ENCODE measurements at places on chromosomes 4 and X.

- H3K4me3 ChIP-seq: no peak overlapping the region
- no peak for DNase-seq
- no peaks in the 10 kb centered on the region for H3K36me3 ChIP-seq
- no peaks in the 10 kb centered on the region for H3K4me1 ChIP-seq
- no peaks in the 10 kb centered on the region for H3K27me3 ChIP-seq
- H3K27ac ChIP-seq: no peak overlapping the region
These were observed 11.7 kb upstream of the EXOSC9 start for GRCh38 chr4:121789455-121789854.

DNA sequence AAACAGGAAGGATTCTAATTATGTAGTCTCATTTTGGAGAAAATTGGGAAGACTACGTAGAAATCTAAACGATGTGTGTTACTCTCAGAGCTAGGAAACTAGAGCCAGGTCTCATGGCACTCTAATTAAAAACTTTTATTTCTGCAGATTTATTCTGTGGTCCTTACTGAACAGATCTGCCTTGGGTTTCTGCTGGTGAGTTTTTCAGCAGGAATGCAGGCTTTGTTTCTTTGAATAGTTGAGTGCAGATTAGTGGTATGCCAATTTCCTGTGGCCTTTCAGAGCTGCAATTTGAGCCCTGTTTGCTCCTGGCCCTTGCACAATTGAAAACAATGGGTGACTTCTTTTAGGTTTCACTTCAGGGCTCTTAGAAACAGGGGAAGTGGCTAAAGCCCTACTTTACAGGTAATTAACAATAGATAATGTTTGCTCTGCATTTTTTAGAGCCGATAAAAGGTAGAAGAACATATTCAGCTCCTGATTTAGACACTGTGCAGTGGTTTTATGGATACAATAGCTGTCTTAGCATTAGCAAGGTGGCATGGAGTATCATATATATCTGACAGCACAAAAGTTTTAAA lies 21.8 kb downstream of the SPRY1 start:
- H3K4me1 ChIP-seq: no peaks in the 10 kb centered on the region
- H3K36me3 ChIP-seq: no peaks in the 10 kb centered on the region
- H3K27ac ChIP-seq: no peak overlapping the region
- H3K4me3 ChIP-seq: no peak overlapping the region
- DNase-seq: no peak
- no peaks in the 10 kb centered on the region for H3K27me3 ChIP-seq

DNA sequence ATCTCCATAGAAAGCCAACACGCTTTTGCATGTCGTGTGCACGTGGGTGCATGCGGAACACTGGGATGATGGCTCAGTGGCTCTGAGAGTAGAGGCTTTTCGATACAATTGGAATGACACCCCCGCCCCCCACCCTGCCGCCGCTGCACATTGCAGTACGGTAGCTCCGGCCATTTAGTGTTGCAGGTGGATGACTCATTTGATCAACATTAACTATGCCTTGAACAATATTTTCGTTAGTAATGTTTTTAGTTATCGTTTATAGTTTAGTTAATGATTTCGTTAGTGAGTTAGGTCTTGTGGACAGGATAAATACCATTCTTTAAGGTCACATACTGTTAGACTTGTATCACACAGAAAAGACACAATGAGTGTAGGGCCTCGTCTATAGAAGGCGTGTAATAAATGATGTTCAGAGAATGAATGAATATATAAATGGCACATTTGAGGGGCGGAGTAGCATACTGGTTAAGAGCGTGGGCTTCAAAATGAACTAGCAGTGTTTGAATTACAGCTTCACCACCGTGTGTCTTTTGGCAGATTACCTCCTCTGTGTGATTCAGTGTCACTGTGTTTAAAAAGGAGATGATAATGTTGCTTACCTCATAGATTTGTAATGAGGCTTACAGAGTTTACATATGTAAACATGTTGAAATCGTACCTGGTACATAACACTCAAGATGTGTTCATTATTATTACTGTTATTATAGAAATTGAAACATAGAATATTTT lies 67.2 kb upstream of the TENM3 start:
- H3K36me3 ChIP-seq: no peaks in the 10 kb centered on the region
- DNase-seq: no peak
- H3K4me3 ChIP-seq: no peak overlapping the region
- no peaks in the 10 kb centered on the region for H3K27me3 ChIP-seq

DNA sequence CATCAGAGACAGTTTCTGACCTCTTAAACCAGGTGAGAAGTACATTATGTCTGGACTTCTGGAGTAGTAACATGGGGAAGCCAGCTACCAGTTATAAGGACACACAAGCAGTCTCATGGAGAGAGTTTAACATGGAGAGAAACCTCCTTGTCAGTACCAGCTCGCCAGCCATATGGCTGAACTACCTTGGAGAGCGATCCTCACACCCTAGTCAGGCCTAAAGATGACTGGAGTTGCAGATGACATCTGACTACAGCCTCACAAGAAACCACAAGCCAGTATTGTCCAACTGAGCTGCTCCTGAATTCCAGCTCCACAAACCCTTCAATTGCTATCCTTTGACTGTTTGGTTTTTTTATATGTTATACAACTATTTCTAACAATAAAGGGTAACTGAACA lies 49.8 kb downstream of the PDHA2 start:
- no peaks in the 10 kb centered on the region for H3K4me1 ChIP-seq
- no peak for DNase-seq
- no peak overlapping the region for H3K4me3 ChIP-seq
- no peaks in the 10 kb centered on the region for H3K27me3 ChIP-seq
- no peaks in the 10 kb centered on the region for H3K36me3 ChIP-seq
- no peak overlapping the region for H3K27ac ChIP-seq

DNA sequence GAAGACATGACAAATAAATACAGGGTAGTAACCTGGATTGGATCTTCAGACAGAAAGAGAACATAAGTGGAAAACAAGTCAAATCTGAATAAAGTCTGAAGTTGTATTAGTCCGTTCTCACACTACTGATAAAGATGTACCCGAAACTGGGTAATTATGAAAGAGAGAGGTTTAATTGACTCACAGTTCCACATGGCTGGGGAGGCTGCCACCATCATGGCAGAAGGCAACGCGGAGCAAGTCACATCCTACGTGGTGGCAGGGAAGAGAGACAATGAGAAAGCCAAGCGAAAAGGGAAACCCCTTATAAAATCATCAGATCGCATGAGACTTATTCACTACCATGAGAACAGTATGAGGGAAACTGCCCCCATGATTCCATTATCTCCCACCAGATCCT lies 82.8 kb downstream of the USP46 start:
- H3K27ac ChIP-seq: no peak overlapping the region
- no peak for DNase-seq
- no peaks in the 10 kb centered on the region for H3K36me3 ChIP-seq
- H3K4me3 ChIP-seq: no peak overlapping the region
- H3K27me3 ChIP-seq: no peaks in the 10 kb centered on the region
- no peaks in the 10 kb centered on the region for H3K4me1 ChIP-seq

GRCh38 chr4:84565951-84566350 lies 17.0 kb upstream of the CDS1 start:
- H3K4me1 ChIP-seq: no peaks in the 10 kb centered on the region
- no peak overlapping the region for H3K4me3 ChIP-seq
- H3K36me3 ChIP-seq: no peaks in the 10 kb centered on the region
- H3K27me3 ChIP-seq: no peaks in the 10 kb centered on the region
- DNase-seq: no peak

DNA sequence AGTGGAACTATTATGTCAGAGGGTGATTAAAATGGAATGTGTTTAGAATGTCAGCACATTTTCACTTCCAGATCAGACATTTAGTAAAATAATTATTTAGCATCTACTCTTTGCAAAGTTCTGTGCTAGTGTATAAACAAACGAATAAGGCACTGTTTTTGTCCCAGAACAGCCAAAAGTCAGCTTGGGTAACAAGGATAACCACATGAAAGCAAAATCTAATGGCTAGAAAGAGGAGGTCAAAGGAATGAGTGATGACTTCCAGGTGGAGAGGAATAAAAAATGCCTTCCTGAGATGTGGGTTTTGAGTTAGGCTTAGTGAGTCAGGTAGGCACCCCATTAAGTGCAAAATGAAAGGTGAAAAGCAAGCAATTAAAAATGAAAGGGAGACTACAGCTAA lies 112.6 kb downstream of the ATP10D start:
- no peak overlapping the region for H3K27ac ChIP-seq
- no peak for DNase-seq
- no peaks in the 10 kb centered on the region for H3K36me3 ChIP-seq
- H3K27me3 ChIP-seq: no peaks in the 10 kb centered on the region
- no peak overlapping the region for H3K4me3 ChIP-seq
- no peaks in the 10 kb centered on the region for H3K4me1 ChIP-seq

DNA sequence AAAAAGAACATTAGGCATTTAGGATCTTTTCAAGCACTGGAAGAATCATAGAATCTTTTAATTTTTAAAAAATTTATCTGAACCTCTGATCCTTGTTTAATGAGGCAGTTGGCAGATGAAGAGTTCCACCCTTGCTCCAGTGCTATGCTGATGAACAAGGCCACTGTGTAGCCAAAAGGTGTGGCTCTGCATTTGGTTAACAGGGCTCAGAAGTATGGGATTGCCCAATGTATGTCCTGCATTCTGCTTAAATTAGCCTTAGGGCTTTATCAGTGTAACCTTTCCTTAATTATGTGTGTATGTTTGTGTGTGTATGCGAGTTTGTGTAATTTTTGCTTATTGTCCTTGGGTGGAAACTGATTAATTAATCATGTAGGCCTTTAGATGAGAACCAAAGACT lies 43.3 kb upstream of the PPM1K start:
- DNase-seq: no peak
- no peaks in the 10 kb centered on the region for H3K4me1 ChIP-seq
- no peak overlapping the region for H3K27ac ChIP-seq
- no peaks in the 10 kb centered on the region for H3K27me3 ChIP-seq

- no peak overlapping the region for H3K27ac ChIP-seq
- no peaks in the 10 kb centered on the region for H3K4me1 ChIP-seq
- H3K4me3 ChIP-seq: no peak overlapping the region
- no peaks in the 10 kb centered on the region for H3K36me3 ChIP-seq
- DNase-seq: no peak
These were observed 110.6 kb downstream of the PHKA2 start for GRCh38 chrX:18873189-18873791.

- H3K36me3 ChIP-seq: no peaks in the 10 kb centered on the region
- H3K27ac ChIP-seq: no peak overlapping the region
- no peaks in the 10 kb centered on the region for H3K27me3 ChIP-seq
- no peak overlapping the region for H3K4me3 ChIP-seq
- H3K4me1 ChIP-seq: no peaks in the 10 kb centered on the region
These were observed 8.1 kb downstream of the PDHA2 start for GRCh38 chr4:95847908-95848460.

GRCh38 chrX:123447506-123447905 lies 263.4 kb downstream of the GRIA3 start:
- H3K4me1 ChIP-seq: no peaks in the 10 kb centered on the region
- DNase-seq: no peak
- no peak overlapping the region for H3K4me3 ChIP-seq
- H3K27ac ChIP-seq: no peak overlapping the region
- H3K27me3 ChIP-seq: no peaks in the 10 kb centered on the region
